ENCODE measurements at places on chromosomes 1 and 21.

- no peak for DNase-seq
Measured at GRCh38 chr1:218718977-218719376, 373.8 kb downstream of the TGFB2 start.

GRCh38 chr1:184811439-184812111, 56.9 kb upstream of the EDEM3 start:
- DNase-seq, result no peak

DNA sequence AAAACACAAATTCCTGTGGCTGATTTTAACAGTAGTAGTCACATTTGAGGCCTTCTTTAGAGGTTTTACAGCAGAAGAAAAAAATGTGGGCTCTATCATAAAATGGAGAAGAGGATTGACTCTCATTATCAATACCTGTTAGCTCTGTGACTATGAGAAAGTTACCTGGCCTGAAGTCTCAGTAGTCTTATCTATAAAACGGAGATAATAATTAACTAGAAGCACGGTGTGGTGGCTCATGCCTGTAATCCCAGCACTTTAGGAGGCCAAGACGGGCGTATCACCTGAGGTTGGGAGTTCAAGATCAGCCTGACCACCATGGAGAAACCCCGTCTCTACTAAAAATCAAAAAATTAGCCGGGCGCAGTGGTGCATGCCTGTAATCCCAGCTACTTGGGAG, 90.4 kb upstream of the PLPPR4 start:
- DNase-seq, result no peak

GRCh38 chr1:47755101-47755990, 241.8 kb downstream of the TRABD2B start:
- DNase-seq, result no peak

DNA sequence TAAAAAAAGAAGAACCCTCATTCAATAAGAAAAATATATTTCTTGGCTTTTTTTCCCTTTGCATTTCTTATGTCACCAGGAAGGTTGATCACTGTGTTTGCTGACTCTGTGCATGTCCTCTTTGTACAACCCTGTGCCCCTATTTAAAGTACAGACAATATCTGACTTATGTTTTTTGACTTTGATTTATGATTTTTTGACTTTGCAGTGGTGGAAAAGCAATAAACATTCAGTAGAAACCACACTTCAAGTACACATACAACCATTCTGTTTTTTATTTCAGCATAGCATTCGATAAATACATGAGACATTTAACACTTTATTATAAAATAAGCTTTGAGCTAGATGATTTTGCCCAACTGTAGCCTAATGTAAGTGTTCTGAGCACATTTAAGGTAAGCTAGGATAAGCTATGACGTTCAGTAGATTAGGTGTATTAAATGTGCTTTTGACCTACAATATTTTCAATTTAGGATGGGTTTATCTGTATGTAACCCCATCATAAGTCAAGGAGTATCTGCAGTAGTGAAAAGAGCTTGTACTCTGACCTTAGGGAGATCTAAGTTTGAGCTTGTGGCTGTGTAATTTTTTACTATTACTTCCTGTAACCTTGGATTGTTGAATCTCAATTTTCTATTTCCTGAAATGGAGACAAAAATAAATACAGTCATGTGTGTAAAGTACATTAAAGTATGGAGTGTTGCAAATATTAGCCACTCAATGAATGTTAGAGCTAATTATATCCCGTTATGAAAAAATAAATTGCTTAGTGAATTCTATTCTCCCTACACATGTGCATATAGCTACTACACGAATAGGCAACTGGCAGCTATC, 1.2 kb downstream of the RNASEL start:
- no peak for DNase-seq

GRCh38 chr1:190478149-190479049, 735 bp upstream of the BRINP3 start:
- DNase-seq, result no peak

- DNase-seq, result peak; percentile 82
Measured at GRCh38 chr1:66335859-66336640, 197.9 kb upstream of the SGIP1 start.

GRCh38 chr1:221758455-221758854, 16.6 kb upstream of the DUSP10 start:
- no peak for DNase-seq

DNA sequence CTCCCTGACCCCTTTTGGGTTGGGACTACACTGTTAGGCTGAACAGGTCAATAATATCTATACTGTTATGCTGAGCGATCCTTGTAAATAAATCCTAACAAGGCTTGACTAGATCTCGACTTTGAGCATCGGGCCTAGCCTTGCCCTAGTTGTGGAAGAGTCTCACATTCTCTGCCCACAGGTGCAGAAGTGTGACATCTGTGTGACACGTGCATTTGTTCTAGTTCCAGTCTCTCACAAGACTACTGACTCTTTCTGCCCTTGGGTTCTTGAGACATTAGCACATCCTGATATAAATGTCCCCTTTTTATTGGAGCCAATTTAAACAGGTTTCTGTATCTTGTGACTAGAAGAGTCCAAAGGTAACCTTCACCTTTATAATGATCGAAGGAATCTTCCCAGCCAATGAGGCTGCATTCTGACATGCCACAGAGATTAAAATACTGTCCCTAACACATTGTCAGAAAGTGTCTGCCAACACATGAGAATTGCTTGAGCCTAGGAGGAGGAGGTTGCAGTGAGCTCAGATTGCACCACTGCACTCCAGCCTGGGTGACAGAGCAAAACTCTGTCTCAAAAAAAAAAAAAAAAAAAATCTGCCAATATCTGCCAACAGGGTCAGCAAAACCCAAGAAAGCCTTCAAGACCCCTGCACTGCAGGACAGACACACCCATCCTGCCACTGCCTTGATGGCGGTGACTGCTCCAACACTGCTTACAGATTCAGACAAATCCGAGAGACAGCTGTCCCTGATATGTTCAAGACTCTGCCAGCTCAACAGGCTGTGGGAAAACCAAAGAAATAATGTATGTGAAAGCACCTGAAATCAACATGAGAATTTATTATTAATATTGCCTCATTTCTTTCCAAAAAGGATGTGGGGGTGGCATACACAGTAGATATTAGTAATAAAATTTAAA, 56.5 kb upstream of the PSEN2 start:
- no peak for DNase-seq

GRCh38 chr21:42221581-42222345, 2.8 kb downstream of the ABCG1 start:
- DNase-seq, result no peak

- peak; percentile 65 for DNase-seq
Measured at GRCh38 chr1:19010995-19011844, 54.7 kb upstream of the IFFO2 start.

- no peak for DNase-seq
Measured at GRCh38 chr1:169031566-169032224, 74.8 kb upstream of the ATP1B1 start.

DNA sequence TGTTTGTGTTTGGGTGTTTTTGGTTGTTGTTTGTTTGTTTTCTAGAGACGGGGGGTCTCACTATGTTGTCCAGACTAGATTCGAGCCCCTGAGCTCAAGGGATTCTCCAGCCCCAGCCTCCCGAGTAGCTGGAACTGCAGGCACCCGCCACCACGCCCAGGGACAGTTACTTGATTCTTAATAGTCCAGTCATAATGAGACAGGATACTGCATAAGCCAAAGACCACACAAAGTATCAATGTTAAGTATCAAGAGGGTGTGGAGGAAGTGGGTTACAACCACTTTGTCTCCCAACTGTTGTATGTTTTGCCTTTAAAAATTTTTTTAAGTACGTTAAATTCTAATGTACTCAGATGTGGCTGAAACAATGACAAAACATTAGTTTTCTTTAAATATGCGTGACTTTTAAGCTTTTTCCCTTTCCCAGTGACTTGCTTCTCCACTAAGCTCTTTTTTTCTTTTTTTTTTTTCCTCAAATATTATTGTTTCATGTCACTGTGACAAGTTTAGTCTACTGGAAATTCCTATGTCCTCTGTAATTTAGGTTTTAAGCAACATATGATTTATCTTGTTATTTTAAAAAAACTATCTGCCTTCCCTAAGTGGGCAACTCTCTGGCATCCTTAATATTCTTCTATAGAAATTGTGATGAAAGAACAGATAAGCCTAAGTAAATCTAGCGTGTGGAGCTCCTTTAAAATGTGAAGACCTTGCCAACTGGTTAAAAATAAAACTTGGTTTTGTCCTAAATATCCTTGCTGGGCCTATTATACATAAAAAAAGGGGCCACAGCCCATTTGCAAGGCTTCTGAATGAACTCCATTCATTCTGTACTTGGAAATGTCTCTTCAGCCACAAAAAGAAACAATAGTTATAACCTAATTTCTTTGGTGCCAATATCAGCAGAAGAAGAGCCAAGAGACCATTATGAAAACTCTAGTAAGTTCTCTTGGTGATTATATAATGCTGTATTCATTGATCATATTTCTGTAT, 56.2 kb upstream of the DPH5 start:
- no peak for DNase-seq

DNA sequence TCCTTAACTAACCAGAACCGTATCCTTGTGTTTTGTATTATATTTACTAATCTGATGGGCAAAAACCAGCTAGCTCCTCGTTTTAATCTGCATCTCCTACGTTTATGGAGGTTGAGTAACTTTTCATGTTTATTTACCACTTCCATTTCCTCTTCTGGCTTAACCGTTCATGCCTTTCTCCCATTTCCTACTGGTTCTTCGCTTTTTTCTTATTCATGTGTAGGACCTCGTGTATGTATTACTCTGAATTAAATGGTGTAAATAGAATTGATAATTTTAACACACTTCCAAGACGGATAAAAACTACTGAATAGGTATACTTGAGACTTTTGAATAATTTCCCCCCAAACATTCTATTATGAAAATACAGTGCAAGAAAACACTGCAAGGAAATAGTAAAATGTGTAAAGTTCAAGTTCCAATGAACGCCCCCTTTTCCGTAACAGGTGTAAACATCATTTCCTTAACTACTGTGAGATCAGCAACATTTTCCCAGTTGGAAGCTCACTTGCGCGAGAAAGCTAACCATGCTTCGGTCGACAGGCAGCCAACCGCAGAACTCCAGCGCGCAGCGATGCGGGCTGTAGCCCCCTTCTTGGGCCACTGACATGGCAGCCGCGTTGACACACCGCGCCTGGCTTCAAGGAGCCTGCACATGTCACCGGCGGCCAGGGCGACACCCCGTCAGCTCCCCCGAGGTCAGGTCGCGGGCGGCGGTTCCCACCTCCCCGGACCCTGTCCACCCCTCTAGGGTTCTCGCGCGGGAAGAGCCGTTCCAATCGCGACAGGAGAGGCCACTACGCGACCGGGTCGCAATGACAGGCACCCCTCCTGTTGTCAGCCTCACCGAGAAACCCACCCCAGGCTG, 816 bp downstream of the EDEM3 start:
- peak; percentile 55 for DNase-seq

- no peak for DNase-seq
Measured at GRCh38 chr1:65079941-65080340, 68.1 kb upstream of the AK4 start.

DNA sequence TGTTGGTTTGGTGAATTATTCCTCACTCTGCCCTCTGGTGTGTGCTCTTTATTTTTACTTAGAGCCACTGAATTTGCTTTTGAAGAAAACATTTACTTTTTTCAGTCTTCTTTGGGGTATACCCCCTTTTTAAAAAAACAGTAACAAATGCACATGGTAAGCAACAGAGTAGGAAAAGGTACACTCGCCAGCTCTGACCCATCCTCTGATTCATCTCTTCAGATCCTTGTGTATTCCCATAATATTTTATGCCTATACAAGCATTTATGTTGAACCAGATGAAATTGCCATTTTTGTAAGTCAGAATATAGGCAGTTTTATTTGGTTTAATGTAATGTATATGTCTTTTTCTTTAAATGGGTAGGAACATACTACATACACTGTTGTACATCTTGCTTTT, 28.3 kb downstream of the TTC3 start:
- DNase-seq, result no peak

- peak; percentile 18 for DNase-seq
Measured at GRCh38 chr1:93304716-93305138, 41.0 kb upstream of the DR1 start.

DNA sequence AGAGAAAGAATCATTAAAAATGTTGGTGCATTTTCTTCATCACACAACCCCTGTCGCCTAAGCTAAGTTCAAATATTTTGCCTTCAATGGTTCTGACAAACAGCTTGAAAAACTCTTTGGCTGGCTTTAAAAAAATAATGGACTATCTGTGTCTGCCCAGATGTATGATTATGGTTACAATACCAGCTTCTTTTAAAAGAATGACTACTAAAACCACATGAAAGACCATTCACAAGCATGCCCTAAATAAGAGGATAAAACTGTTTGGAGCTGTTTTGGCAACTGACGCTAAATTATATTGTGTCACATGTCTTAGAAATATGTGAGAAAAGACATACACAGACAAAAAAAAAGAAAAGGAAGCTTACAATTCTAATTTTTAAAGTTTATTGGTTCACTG, 23.7 kb upstream of the PLPPR4 start:
- DNase-seq, result no peak

DNA sequence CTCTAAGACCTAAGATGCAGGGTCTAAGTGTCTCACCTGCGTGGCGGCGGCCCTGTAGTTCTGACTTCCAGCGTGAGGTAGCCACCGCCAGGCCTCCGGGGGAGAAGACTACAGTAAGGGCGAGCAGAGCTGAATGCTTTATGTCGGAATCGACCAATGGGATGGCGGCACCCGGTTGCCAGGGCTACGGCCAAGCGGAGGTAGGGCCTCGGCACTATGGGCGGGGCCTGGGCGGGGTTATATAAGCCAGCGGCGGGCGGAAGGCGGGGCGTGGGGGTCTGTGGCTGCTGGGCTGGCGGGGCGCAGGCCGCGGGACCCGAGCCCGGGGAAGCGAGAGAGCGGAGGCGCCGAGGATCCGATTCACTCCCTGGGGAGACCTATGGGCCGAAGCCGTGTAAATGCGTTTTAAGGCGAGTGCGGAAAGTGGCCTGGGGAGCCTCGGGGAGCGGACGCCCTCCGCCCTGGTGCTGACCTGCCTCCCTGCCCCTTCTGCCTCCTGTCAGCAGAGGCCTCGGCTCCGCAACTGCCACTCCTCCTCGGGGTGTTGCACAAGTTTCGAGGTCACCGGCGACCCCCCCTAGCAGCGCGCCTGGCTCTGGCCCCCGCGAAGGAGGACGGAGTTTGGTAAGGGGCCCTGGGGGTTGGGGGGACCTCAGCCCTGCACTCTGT, at the start of gene AZIN2:
Gene AZIN2, plus strand, starts transcription at position 269 of the 669 bp plus-strand sequence. CDS start 1,097 bp downstream, outside the sequence.
- DNase-seq, result no peak

- no peak for DNase-seq
Measured at GRCh38 chr1:153869486-153869885, 53.3 kb downstream of the GATAD2B start.

Data from SIG-M5 (cell line).